RCC 7860 (cell line): ENCODE measurements at places on chromosomes 2 and 18.

DNA sequence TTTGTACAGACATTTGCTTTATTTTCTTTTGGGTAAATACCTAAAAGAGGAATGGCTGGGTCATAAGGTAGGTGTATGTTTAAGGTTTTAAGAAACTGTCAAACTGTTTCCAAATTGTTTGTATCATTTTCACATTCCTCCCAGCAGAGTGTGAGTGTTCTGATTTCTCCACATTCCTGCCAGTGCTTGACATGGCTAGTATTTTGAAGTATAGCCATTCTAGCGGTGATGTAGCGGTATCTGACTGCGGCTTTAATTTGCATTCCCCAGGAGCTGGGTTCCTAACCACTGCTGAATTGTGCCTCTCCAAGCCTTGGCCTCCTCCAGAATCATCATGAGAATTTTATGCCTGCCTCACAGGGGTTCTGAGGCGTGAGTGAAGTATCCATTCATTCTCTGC is 61.8 kb upstream of the ARL4C start:
- DNase-seq = no peak

- DNase-seq = no peak
These were observed 171.6 kb downstream of the DDX1 start for GRCh38 chr2:15763106-15763821.

DNA sequence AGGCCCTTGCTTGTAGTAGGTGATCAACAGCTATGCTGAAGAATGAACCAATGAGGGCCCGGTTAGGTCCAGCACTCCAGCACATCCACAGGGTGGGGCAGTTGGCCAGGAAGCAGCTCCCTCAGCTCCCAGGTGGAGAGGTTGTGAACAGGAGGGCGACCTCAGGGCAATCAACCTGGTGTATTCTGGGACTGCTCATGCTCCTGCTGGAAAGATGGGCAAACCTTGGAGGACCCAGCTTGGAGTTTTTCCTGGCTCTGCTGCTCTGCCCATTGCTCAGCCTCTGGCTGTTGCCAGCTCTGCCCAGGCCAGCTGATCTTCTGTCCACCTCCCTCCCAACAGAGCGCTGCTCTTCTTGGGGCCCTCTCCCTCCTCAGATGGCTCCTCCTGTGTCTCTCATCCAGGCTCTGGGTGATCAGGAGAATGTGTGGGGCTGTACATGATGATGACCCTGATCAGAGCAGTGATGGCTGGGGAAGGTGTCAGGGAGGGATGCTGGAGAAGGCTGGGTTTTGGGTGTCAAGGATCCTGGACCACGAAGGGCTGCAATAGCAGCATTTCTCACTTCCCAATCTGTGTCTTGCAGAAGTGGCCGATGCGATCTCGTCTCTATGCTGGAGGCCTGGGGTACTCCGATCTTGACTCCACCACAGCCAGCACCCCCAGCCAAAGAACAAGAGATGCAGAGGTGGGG is 3.4 kb downstream of the TCF23 start:
- no peak for DNase-seq

DNA sequence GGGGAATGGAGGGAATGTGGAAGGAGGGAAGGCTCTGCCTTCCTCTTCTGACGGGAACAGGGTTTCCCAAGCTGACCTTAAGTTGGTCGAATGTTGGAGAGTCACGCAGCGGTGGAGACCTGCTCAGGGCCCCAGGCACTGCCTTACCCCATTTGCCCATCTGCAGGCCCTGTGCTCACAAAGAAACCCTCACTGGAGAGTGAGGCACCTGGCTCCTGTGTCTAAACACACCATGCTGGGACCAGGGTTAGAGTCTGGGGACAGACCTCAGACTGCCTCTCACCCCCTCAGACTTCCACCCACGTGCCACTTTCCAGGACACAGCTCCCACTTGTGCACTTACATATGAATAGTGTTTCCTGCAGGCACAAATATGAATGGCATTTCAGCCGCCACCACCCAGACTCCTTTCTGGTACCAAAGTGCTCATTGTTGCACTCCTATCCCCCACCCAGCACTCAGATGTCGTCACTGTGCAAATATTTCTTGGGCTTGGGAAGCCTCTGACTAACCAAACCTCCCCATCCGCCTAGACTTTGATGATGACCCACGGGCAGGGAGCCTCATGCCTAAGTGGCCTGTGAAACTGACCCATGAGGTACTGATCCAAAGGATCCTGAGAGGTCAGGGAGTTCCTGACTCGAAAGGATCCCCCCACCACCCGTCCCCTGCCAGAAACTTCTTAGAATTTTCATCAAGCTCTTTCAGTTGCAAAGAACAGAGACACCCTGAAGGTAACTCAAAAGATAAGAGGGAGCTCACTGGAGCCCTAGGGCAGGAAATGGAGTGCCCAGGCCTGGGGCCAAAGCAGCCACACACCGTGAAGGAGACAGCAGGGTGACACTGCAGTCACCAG is 78.3 kb downstream of the STPG4 start:
- peak; percentile 99 for DNase-seq

- DNase-seq = no peak
These were observed 42.5 kb downstream of the PIEZO2 start for GRCh38 chr18:11106894-11107293.

- DNase-seq = no peak
These were observed 74.5 kb downstream of the POLR1A start for GRCh38 chr2:86031151-86031550.

DNA sequence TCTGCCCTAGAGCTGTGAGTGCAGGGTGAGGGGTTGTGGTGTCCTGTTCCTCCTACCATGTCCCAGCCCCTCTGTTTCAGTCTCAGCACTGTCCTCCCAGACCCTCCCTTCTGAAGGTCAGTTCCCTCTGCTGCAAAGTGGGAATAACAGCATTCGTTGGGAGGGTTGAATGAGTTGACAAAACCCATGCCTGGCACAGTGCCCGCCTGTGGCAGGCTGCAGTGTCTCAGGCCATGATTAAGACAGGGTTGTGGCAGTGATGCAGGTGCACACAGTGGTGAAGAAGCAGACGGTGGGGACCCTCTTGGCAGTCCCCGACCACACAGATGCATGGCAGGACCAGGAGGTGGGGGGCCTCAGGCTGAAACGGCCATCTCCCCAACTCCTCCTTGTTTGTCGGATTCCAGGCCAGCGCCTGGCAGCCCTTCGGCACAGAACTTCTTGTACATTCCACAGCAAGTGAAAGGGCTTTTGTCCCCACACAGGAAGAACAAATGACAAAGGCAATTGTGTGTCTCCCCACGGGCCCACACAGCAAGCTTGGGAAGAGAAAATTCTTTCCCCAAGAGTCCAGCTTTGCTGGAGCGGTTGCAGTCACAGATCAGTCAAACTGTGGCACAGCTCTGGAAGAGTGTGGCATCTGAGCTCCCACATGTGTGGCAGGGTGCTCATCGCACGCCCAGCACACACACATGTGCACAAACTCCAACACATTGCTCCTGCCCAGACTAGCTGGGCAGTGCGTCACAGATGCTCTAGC is 92.0 kb upstream of the MSH2 start:
- DNase-seq = no peak

GRCh38 chr18:11956371-11957308 is 24.7 kb upstream of the IMPA2 start:
- no peak for DNase-seq

DNA sequence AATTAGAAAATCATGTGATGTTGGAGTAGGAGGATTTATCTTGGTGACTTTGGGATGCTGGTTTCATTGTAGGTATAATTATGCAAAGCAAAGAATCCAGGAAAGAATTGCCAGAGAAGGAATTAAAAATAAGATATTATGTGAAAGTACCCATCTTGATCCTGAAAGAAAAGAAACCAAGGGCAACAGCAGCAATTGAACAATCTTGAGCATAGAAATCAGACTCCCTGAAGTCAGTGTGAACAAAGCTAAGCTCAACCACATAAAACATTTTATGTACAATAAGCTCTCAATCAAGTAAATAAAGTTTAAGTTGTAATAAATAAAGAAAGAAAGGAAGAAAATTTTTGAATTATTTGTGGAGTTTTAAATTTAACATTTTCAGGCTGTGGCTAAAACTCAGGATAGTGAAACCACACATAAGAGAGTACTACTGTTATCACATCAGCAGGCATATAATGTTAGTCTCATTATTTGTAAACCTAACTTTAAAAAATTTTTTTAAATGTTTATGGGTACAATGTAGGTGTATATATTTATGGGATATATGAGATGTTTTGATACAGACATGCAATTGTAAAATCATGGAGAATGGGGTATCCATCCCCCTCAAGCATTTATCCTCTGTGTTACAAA is 32.8 kb upstream of the GPR55 start:
- no peak for DNase-seq
